NCI-H748 treated with DMSO at 0.1 percent for 48 hours (cell line): ENCODE measurements at places on chromosomes 6 and 20.

- DNase-seq, result no peak
Observed at GRCh38 chr6:43248101-43248500, 4.8 kb downstream of the TTBK1 start.

DNA sequence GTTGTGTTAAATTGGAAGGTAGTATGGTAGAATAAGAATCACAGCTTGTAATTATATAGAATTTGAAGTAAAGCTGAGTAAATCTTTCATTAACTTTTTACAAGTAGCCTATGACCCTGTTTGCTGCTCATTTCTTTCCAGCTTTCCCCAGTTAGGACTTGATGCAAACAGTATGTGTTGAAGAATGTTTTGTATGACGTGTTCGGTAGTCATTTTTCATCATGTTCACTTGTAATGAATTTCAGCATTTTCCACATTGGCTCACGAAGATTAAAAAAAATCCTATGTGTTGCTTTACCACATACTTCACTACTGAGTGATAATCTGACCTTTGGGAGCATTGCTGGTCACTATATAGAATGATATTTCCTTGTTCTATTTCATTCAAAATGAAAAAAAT, 162.4 kb downstream of the CDKAL1 start:
- DNase-seq, result no peak

DNA sequence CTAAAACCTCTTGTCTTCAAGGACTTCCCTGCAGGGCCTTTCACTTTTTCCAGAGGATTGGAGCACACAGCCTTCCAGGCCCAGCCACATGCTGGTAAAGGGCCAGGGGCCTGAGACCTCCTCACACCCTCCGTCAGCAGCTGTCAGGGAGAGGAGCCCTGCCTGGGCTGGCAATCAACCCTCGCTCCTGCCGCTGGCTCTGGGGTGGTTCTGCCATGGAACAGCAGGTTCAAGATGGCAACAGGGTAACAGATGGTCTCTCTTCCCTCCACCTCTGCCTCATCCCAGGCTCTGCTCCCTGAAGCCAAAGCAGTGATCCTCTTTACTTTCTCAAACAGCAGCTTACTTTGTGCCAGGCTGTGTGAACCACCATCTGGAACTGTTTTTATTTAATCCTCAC, 23.8 kb downstream of the PCNA start:
- no peak for DNase-seq

DNA sequence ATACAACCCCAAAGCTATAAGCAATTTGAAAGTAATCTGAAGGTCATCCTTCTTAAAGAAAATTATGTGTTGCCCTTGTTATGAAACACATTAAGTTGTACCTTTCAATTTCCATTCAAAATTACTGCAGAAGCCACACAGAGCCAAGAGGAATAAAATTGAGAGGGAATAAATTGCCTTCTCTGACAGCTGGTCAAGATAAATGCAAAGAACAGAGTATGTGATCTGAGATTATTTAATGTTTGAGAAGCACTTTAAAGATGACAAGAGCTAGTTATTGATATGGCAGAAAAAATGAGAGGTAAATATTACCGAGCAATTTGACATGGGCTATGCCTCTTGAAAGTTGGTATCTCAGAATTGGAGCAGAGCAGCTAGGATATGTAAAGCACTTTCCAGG, 61.6 kb downstream of the TRDN start:
- DNase-seq, result no peak

DNA sequence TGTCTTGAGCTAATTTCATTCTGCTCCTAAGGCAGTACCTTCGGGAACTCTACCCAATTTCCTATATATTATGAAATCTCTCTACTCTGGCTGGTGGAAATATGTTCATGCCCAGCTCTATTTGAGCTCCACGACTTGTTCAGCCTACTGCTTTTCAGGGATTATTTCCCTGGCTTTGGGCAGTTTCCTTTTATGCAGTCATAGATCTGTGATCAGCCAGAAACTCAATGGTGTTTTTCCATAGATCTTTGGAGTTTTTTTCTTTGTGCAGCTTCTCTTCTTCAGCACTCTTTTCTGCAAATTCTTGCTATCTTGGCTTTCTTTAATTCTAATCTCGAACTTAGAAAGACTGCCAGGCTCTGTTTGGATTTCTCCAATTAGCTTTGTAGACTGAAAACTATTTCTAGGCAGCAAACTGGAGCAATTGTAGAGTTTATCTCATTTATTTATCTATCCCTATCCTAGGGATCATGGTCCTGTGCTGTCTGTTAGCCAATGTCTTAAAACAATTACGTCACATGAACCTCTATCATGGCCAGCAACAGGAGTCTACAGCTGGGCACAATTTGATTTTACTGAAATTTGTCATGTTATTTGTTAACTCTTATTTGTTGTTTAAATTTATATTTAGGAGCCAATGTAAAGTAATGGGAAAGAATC, 328.4 kb downstream of the BCKDHB start:
- DNase-seq, result no peak

DNA sequence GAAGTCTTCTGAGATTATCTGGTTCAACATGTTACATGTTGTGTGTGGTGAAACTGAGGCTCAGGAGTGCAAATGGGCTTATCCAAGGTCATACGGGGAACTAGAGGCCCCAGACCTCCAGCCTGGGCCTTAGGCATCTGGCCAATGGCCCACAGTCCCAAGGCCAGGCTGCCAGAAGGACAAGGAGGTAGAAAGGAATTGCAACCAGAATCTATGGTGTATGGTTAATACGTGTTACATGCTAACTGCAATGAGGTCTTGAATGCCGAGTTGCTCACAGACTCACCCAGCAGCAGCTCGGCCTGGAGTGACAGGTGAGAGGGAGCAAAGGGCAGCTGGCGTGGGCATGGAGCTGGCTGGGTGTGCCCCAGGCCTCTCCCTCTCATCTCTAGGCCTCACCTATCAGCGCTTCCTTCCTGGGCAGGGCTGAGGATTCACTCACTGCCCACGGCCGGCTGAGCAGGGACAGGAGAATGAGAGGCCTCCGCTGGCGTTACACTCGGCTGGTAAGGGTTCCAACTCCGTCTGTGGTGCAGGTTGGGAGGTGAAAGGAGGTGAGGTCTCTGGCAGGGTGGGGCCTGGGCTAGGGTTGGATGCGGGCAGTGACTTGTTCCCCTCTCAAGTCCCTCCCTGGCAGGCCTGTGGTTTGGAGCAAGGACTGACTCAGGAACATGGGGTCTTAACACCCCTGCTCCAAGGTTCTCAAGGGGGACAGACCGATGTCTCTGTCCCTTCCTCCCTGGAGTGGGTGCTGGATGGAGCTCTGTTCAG, at the start of gene TLDC2:
Gene TLDC2, plus strand, starts transcription at position 437 of the 771 bp plus-strand sequence. Its CDS starts 37 bp downstream, at position 474.
- no peak for DNase-seq

GRCh38 chr20:41670631-41671030, 52.5 kb upstream of the CHD6 start:
- no peak for DNase-seq

- DNase-seq, result no peak
Observed at GRCh38 chr20:47262365-47263013, 94.0 kb downstream of the ZMYND8 start.

GRCh38 chr20:22052025-22052650, 346.7 kb downstream of the PAX1 start:
- DNase-seq, result no peak

DNA sequence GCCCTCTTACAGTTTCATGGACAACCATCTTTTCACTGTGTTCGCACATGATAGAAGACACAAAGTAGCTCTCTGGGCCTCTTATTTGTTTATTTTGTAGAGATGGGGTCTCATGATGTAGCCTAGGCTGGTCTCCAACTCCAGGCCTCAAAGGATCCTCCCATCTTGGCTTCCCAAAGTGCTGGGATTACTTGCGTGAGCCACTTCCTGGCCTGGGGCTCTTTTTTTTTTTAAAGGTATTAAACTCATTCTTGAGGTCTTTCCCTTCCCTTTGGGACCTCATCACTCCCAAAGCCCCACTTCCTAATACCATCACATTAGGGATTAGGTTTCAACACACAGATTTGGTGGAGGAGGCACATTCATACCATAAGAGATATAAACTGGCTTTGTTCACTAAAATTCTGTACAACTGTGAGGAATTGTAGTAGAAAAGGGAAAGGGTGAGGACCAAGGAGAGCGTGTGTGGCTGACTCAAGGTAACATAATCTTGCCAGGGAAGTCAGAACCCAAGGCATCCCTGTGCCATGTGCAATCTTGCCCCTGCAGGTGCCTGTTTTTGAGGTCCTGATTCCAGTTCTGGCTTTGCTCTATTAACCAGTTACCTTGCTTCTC, 45.5 kb downstream of the EIF2S2 start:
- DNase-seq, result no peak
